ENCODE measurements at places on chromosomes 6 and 20.
A peak's percentile ranks its signal among the peaks of the same experiment; 100 is the strongest.

GRCh38 chr6:55925292-55925691 lies 49.9 kb upstream of the BMP5 start:
- no peak for DNase-seq

GRCh38 chr20:16654858-16655535 lies 74.8 kb upstream of the SNRPB2 start:
- DNase-seq = no peak

DNA sequence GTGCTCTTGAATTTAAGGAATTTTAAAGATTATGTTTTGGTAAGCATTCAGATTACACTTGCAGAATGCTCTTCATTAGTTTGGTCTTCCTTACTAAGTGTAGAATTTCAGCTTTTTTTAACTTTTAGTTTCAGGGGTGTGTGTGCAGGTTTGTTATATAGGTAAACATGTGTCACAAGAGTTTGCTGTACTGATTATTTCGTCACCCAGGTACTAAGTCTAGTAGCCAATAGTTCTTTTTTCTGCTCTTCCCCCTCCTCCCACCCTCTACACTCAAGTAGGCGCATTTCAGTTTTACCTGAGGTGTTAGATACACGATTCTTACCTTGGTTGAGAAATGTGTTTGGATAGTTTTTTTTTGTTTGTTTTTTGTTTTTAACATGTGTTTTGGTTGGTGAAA lies 68.3 kb downstream of the AFG1L start:
- no peak for DNase-seq

- DNase-seq = no peak
Observed at GRCh38 chr6:132143258-132143657, 192.1 kb upstream of the CCN2 start.

GRCh38 chr6:32622545-32623401 lies 14.4 kb upstream of the HLA-DQA1 start:
- peak; percentile 86 for DNase-seq

DNA sequence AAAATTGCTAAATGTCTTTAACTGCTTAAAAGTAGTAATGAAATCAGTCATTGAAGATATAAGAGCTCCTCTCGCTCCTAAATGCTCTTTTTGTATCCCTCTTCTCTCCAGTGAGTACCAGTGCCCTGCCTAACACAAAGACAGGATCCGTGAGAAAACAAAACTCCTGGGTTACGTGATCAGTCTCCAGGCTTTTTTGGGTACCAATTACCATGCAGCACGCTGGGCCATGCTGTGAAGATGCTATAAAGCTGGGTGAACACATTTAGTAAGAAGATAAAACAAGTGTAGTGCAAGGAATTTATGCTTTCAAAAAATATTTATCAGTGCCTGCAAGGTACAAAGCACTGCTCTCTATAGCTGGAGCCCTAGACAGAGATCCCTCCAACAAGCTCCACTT lies 66.7 kb downstream of the AGPAT4 start:
- DNase-seq = no peak

- DNase-seq = no peak
Observed at GRCh38 chr20:49557449-49557848, 10.5 kb downstream of the PTGIS start.

GRCh38 chr20:49851991-49852390 lies 39.4 kb downstream of the SLC9A8 start:
- no peak for DNase-seq

GRCh38 chr20:33460711-33461110 lies 17.1 kb upstream of the SNTA1 start:
- DNase-seq = no peak

DNA sequence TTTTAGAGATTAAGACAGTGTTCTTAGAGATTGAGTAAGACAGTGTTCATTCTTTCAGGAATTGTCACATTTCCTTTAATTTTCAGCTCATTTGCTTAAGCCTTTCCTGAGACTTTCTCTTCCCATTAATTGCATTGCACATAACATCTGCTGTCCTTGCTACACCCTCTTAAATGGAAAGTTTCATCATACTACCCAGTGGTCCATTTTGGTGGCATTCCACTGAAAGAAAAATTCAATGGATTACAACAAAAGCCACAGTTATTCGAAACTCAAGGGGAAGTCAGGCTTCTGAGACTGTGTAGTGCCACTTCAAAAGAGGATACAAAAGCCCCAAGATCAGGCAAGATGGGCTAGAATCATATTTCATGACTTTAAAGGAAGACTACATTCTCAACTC lies 64.0 kb downstream of the RSPO3 start:
- DNase-seq = no peak

- DNase-seq = no peak
Observed at GRCh38 chr6:128740951-128741350, 142.0 kb upstream of the LAMA2 start.

DNA sequence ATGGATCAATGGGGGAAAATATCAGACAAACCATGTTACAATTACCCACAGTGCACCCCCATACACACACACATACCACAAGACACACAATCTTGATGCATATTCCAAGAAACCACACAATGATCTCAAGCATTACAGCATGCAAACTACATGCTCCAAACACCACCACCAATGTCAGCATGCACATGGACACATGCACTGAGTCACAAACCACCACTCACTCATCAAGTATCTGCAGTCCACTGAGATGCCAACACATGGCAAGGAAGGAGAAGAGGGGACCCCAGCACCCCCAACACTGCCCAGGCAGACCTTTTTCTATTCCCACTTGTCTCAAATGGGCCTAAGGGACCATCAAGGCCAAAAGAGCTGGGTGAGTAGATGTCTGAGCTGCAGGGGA lies 91.6 kb downstream of the PREX1 start:
- DNase-seq = no peak

DNA sequence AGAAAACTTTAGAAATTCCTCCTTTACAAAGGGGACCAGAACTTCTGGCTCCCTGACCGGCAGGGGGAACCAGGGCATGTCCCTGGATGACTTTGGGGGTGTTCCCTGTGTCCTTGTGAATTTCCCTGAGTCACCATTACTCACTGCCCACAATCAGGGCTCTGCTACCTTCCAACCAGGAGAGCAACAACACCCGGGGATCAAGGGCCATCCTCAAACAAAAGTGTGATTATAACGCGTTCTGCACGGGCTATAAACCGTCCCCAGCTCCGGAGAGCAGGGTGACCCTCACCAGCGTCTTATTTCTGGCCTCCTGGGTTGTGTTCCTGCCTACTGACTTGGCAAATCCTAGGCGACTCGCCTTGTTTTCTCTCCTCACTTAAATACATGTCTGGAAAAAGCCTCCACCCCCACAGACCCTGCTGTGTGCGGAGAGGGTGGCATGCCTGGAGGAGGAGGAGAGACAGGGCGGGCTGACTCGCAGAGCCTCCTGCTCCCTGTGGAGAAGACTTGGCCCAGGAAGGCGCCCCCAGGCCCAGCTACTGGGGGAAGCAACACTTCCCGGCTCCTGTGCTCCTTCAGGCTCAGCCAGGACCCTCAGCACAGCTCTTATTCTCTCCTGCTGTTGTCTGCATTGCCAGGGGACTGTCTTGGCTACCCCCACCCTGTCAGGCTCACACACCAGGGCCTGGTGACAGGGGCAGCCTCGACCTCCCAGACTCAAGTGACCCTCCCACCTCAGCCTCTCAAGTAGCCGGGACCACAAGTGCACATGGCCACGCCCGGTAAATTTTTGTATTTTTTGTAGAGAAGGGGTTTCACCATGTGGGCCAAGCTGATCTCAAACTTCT lies 54.1 kb downstream of the FGD2 start:
- no peak for DNase-seq

DNA sequence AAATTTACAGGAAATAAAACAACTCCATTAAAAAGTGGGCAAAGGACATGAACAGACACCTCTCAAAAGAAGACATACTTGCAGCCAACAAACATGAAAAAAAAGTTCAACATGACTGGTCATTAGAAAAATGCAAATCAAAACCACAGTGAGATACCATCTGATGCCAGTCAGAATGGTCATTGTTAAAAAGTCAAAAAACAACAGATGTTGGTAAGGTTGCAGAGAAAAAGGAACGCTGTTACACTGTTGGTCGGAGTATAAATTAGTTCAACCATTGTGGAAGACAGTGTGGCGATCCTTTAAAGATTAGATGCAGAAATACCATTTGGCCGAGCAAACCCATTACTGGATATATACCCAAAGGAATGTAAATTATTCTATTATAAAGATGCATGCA lies 858.0 kb upstream of the FLRT3 start:
- DNase-seq = no peak

DNA sequence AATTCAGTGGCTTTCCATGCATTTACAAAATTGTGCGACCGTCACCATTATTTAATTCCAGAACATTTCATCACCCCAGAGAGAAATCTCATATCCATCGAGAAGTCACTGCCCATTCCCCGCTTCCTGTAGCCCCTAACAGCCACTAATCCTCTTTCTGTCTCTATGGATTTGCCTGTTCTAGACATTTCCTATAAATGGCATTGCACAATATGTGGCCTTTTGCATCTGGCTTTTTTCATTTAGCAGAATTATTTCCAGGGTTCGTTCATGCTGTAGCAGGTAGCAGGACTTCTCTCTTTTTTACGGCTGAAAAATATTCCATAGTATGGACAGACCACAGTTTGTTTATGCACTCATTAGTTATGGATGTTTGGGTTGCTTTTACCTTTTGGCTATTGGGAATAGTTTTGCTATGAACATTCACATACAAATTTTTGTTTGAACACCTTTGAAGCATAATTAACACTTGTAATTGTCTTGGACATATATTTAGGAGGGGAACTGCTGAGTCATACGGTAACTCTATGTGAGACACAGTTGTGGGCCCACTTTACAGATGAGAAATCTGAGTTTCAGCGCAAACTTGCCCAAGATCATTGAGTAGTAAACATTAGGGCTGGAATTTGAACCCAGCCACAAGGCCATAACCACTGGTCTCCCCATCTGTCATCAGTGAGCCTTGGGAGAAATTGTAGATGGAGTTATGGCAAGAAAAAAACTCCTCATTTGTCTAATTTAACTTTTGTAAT lies 126.9 kb downstream of the BMP7 start:
- no peak for DNase-seq

DNA sequence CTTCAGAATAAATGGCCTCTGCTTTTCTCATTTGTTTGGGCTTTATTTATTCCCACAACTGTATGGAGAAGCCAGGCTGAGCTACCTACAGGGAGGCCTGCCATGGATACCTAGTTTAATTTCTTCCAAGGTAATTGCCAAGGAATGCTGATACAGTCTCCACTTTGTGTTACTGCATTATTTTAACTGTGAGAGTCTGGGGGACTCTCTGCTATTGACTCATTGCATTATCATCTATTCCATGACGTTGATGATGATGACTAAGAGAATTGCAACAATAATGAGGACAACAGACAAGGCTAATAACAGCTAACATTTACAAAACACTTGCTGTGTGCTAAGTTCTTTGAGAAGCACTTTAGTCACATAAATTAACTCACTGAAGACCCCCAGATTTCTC lies 88.3 kb upstream of the COL21A1 start:
- DNase-seq = no peak

DNA sequence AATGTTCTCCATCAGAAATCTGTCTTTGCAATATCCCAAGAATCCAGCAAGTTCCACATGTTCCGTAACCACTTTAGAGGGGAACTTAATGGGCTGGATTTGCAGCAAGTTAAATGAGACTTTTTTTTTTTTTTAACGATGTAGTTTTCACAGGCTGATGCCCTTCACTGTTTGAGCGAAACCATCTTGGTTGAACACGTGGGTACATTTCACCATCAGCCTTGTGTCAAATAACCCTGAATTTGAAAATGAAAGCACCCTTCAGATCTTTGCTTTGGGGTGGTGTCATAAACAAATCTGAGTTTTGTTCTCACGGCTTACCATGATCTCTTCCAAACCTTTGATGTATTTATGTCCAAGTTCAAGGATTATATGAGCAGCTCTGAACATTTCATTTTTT lies 73.7 kb upstream of the EXOC2 start:
- no peak for DNase-seq

GRCh38 chr6:12572896-12573827 lies 143.4 kb upstream of the PHACTR1 start:
- no peak for DNase-seq

DNA sequence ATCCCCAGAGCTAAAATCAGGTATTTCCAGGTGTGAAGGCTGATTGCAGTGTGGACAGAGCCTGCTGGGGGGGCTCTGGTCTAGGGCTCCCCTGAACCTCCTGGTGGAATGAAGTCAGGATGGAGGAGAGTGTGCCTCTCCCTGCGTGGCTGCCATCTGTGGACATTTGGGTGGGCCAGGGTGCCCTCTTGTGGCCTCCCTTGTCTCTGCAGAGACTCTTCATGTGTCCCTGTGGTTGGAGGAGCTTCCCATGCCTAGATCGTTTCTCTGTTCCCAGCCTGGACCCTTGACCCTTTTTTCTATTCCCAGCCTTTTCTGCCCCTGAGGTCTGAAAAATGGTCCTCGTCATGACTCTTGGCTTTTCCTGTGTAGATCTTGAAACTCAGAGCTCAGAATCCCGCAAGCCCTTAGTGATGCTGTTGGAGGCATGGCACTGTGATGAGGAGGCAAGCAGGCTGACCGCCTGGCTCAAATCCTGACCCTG lies 9.9 kb upstream of the PSMF1 start:
- peak; percentile 59 for DNase-seq

- no peak for DNase-seq
Observed at GRCh38 chr20:36062799-36063198, 91.7 kb upstream of the EPB41L1 start.

- DNase-seq = no peak
Observed at GRCh38 chr6:118923035-118923434, 11.9 kb downstream of the MCM9 start.

DNA sequence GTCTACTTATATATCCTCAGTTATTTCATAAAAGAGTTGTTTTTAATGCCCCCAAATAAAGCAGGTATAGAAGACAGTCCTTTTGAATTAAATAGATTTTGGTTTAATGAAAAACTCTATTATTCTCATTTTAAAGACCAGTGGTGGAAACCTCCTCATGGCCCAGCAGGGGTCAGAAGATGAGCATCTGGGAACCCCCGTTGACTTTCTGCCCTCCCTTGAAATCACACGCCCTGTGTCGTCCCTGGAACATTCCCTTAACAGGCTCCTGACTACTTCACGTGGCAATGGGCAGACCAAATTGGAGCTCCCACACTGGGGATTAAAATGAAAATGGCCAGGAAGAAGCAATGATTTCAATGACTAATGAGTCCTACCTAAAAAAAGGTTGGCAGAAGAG lies 220.9 kb downstream of the KIF16B start:
- DNase-seq = no peak

DNA sequence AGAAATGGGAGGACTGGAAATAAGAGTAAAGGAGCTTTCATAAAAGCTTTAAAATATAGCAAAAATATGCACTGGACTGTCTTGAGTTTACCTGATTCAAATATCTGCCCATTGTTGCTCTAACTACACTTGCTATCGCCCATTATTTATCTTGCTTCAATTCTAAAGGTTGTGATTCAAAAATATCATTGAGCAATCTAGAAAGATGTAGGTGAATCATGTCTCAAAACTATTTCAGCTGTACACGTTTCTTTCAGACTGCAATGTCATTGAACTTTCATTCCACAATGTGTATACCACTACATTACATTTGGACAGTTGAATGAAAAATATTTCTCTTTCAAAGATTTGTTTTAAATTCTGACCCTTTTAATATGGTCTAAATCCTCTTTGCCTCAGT lies 545.6 kb downstream of the BMP2 start:
- DNase-seq = no peak
